ENCODE measurements at places on chromosomes 6 and 20.

- no peak for DNase-seq
Observed at GRCh38 chr6:2968600-2969135, 2.7 kb downstream of the SERPINB6 start.

DNA sequence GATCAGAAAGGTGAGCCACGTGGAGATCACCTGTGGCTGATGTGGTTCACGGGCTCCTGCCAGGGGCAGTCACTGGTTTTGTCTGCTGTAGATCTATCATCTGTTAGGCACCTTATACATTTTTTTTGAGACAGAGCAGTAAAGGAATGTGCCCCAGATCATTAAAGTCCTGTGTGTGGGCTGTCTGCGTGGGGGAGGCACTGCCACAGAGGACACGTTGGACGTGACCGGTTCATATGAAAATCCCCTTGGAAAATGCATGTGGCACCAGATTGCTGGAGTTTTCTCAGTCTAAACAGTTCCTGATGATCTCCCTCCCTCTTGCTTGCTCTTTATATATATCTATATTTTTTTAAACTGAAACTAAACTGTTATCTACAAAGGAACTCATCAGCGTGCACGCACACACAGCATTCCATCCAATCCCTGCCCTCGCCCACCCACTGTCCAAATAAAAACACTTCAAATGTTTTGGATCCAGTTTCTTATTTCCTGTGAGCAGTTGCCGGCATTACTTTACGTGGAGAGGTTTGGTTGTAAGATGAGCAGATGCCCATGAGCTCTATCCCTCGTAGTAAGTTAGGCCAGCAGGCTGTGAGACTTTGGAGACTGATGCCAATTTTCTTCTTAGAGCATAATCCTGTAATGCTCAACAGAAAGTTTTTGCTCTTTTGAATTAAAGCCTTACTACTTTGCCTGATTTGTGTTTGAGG is 161.6 kb upstream of the EXOC2 start:
- peak; percentile 2 for DNase-seq

DNA sequence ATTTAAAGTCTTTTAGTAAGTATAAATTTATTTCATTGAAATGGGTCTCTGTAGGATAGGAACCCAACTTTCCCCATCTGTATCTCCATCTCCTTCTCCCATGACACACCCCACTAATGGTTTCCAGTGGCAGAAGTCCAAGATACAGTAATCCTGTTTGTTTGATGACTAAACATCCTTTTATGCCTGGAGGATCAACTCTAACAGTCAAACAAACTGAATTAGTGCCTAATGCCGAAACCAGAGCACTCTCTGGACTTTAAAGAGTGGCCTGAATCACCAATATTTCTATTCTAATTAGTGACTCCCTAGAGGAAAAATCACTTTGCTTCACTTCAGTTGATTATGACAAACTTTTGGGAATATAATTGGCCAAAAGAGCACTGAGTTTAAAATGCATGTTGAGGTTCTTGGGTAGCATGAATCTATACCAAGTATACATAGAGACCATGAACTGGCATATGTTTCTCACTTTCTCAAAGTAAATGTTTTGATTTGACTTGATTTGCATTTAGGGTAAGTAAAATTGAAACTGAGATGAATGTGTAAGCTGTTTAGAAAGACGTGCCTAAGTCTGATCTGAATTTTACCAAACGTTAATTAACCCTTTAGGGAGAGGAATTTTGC is 776.4 kb upstream of the NRSN1 start:
- DNase-seq = peak; percentile 91

DNA sequence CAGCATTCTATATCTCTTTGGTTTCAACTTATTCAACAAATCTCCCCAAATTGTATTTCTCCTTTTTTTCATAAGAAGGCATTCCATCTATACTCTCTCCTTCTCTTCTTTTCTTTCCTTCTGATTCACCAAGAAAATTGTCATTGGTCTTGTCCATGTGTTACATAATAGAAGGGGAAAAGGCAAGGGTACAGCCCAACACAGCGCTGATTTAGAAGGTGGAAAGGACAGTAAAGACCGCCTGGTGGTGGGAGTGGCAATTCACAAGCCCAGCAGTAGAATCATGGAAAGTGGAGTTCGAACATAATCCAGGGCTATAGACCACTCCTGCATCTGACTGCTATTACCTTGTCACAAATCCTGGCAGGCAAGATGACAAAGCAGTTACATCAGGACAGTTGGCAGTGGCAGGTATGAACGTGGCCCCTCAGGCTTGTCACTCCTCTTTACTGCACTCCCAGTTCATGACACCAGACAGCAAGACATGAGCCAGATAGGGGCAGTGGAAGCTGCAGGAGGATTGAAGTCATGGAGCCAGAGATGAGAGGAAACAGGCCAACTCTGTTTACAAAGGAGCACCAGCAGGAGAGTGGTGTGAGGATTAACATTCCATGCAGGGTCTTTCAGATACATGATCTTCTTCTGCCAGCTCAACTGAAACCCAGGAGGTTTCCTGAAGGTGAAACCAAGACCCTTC is 2.1 kb upstream of the TNFAIP3 start:
- no peak for DNase-seq

- no peak for DNase-seq
Observed at GRCh38 chr20:61332016-61332975, 80.2 kb downstream of the CDH4 start.

- DNase-seq = no peak
Observed at GRCh38 chr6:4346659-4347333, 211.4 kb upstream of the ECI2 start.

DNA sequence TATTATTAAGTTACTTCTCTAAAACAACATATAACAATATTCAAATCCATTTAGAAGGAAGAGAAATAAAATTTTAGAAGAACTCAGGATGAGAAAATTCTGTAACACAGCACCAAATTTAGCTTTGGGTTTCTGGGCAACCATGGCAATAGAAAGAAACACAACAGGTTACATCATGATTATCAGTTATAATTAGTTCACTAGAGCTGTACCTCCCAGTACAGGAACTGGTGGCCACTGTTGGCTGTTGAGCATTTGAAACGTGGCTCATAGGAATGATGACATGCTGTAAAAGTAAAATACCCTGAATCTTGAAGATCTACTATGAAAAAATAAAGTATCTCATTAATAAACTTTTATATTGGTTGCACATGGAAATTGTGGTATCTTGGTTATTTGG is 23.7 kb upstream of the MAP3K4 start:
- no peak for DNase-seq

DNA sequence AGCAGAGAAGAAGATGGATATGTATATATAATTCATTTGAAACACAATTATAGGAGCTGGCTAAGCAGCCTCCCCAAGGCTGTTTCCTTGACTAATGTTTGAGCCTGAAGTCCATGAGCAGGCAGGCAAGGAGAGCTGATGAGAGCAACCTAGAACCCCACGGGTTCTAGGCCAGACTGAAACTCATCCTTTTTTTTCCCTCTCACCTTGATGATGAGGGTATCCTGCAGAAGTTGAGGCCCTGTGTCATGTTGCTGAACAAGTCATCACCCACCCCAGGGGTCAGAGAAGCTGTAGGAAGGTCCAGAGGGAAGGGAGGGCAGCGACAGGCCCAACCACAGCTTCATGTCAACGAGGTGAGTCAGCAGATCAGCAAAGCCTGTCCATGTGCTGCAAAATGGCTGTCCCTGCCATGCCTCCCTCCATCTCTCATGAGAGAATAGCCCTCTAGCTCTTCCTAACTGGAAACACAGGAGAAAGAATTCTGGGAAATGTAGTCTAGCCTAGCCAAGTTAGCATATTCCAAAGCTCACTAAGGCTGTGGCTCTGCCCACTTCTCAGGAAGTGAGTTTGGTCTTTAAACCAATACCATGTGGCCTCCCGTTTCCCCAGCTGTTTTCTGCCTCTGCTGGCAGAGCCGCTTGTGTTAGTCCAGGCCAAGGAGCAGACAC is 91.3 kb upstream of the DTNBP1 start:
- peak; percentile 86 for DNase-seq

DNA sequence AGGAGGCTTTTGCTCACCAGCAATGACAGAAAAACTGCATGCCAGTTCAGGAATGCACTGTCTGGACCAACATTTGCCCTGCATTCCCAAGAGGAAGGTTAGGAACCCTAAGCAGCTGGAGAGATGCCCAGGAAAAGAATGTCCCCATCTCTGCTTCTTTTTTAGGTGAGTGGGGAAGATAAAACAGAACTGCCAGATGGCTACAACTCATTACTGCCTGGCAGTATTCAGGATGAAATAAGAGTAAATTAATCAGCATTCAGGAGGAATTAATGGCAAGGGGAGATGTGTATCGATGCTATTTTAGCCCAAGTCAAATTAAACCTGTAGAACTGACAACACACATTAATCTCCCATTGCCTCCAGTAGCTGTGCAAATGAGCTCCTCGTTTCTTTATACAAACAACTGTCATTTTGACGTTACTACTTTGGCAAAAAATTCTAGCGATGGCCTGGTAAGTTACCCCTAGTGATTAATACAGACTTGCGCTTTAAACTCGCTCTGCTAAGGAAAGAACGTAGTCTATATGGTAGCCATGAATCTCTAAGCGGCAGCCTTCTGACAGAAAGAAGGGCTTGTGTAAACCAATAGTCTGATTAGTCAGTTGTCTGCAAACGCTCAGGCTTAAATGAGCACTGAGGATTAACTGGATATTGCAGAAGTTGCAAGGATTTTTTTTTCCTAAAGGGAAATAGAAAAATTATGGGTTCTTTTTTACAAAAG is 16.7 kb upstream of the SMLR1 start:
- peak; percentile 48 for DNase-seq

- DNase-seq = peak; percentile 37
Observed at GRCh38 chr6:83536034-83536646, 23.8 kb downstream of the PRSS35 start.

- no peak for DNase-seq
Observed at GRCh38 chr6:49634836-49635218, 1.8 kb downstream of the RHAG start.

GRCh38 chr20:48595495-48596333 is 232.1 kb downstream of the PREX1 start:
- DNase-seq = no peak

DNA sequence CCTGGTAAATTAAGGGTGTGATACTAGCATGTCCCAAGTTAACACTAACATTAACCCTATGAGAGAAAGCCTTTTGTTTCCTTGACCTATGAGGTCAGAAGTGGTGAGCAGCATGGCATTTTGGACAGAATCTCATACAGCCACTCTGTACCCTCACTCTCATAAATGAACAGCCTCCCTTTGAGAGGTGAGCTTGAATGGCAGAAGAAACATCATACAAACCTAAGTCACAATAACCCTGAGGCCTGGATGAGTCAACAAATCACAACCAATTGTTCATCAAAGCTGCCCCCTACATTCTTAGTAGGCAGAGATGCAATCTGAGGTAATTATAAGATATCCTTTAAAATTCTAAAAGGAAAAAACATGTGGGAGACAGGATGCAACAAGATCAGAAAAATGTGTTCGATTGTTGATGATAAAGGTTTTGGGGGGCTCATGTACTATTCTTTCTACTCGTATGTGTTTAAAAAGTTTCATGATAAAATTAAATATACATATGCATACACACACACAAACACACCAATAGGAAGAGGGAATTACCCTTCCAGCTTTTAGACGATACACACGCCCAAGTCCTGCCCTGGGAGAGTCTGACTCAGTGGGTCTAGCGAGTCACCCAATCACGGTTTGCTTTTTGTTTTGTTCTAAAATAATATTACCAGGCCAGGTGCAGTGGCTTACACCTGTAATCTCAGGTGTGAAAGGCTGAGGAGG is 117.3 kb downstream of the ARHGAP18 start:
- no peak for DNase-seq

- DNase-seq = peak; percentile 15
Observed at GRCh38 chr20:19256085-19256484, 43.6 kb downstream of the SLC24A3 start.

Measured in fibroblast of skin of right biceps (primary cell).